ENCODE measurements at places on chromosomes 13 and 19.

DNA sequence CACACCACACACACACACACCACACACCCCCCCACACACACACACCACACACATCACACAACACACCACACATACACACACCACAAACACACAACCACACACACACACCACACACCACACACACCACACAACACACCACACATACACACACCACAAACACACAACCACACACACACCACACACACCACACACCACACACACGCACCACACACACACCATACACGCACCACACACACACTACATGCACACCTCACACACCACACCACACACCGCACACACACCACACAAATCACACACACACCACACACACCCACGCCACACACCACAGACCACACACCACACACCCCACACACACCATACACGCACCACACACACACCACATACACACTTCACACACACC lies 83.5 kb downstream of the ZNF557 start:
- DNase-seq: no peak

GRCh38 chr13:20288561-20288960 lies 56.4 kb upstream of the GJB6 start:
- DNase-seq: no peak

- no peak for DNase-seq
These were observed 3.2 kb downstream of the CRLF1 start for GRCh38 chr19:18603255-18603957.

DNA sequence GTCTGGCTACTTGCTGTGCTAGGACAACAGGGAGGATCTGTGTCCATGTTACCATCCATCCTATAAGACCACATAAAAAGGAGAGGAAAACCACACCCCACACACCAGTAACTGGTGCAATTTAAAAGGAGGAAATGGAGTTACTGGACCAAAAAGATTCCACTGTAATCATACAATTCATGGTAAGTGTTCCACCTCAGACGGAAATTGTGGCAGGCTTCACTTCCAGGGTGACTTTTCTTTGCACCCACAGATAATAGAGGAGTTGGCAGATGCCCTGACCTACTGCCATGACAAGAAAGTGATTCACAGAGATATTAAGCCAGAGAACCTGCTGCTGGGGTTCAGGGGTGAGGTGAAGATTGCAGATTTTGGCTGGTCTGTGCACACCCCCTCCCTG lies 2.4 kb downstream of the AURKC start:
- no peak for DNase-seq

DNA sequence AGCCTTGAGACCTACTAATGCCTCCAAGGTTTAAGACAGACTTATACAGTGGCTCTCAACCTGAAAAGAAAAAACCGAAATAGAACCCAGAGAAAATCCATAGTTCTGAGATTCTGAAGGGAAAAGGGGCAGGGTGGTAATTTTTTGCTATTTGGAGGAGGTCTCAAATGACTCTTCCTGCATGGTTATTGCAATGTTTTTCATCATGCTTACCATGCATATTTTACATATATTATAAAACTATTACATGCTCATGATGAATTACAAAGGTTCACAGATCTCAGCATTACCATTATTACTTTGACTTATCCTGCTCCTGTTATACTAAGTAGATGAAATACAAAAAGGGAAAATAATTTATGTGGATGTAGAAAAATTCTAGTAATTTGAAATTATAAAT lies 47.6 kb downstream of the N4BP2L2 start:
- DNase-seq: no peak

DNA sequence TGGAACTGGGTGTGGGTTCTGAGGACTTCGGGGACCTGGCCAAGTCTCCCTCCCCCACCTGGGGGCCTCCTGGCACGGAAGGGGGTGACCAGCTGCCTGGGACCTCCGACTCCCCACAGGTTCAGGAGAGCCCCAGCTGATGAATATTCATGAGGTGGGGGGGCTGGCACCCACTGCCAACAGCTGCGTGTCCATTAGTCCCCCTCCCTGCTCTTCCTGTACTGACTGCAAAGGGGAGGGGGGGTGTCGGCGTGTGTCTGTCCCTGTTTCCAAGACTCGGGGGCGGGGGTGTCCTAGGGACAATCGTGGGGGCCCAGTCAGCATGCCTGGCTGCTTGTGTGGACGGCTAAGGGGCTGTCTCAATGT lies 10.6 kb upstream of the NFIX start:
- DNase-seq: no peak

GRCh38 chr13:39781381-39781780 lies 125.9 kb downstream of the COG6 start:
- DNase-seq: no peak

GRCh38 chr19:58558066-58558622 lies at the start of gene UBE2M:
UBE2M (minus strand) TSS chr19:58558611; CDS start chr19:58558381, 230 bp downstream.
- no peak for DNase-seq

GRCh38 chr13:49457221-49457620 lies 13.1 kb downstream of the SETDB2 start:
- DNase-seq: no peak

DNA sequence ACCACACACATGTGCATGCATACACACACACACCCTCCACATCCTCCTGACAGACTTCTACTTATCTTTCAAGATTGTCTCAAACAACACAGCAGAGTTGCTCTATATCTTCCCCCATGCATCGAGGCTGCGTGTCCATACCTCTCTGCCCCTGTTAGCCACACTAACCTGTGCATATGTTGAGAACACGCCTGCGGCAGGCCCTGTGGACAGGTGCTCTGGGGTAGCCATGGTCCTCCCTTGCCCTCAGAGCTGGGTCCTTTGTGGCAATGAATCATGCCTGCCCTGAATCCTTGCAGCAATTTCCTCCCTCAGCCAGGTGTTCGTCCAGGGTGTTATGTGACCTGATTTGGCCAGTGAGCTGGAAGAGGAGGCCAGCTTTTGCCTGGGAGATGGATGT lies 213.3 kb downstream of the KATNAL1 start:
- no peak for DNase-seq

GRCh38 chr13:26953291-26953690 lies 192.7 kb upstream of the GPR12 start:
- no peak for DNase-seq

DNA sequence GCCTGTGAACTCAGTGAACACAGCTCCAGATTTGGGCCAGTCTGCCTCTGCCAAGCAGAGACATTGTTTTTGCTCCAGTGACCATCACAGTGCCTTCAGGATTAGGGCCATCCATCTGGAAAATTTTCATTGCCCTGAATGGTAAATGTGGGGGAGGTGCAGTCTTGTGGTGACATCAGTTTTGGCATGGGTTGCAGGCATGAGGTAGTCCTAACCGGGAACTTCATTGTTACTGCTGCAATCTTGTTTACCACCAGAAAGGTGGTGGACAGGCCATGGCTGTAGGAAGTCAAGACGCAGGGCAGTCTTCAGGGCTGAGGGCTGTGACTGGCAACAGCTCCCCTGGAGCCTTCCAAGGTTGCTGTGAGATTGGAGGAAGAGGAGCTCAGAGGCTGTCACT lies 55.2 kb downstream of the SPATA13 start:
- no peak for DNase-seq

- no peak for DNase-seq
These were observed 9.4 kb upstream of the SPC24 start for GRCh38 chr19:11164879-11165406.
